ENCODE measurements at places on chromosomes 3 and 15. TPM values are rescaled to one million over a fixed set of nuclear protein-coding genes. Genes with fewer than 3 reads are reported as not detected.

GRCh38 chr15:35980719-35981118 lies 434.8 kb upstream of the DPH6 start:
- no peak overlapping the region for H3K27ac ChIP-seq
- H3K36me3 ChIP-seq: no peaks in the 10 kb centered on the region
- H3K4me1 ChIP-seq: no peaks in the 10 kb centered on the region
- no peaks in the 10 kb centered on the region for H3K27me3 ChIP-seq
- DNase-seq: no peak

GRCh38 chr3:176840641-176841286 lies 356.5 kb downstream of the TBL1XR1 start:
- no peaks in the 10 kb centered on the region for H3K36me3 ChIP-seq
- no peaks in the 10 kb centered on the region for H3K27me3 ChIP-seq
- H3K4me1 ChIP-seq: no peaks in the 10 kb centered on the region
- H3K27ac ChIP-seq: no peak overlapping the region
- no peak for DNase-seq
- no peak overlapping the region for H3K4me3 ChIP-seq

DNA sequence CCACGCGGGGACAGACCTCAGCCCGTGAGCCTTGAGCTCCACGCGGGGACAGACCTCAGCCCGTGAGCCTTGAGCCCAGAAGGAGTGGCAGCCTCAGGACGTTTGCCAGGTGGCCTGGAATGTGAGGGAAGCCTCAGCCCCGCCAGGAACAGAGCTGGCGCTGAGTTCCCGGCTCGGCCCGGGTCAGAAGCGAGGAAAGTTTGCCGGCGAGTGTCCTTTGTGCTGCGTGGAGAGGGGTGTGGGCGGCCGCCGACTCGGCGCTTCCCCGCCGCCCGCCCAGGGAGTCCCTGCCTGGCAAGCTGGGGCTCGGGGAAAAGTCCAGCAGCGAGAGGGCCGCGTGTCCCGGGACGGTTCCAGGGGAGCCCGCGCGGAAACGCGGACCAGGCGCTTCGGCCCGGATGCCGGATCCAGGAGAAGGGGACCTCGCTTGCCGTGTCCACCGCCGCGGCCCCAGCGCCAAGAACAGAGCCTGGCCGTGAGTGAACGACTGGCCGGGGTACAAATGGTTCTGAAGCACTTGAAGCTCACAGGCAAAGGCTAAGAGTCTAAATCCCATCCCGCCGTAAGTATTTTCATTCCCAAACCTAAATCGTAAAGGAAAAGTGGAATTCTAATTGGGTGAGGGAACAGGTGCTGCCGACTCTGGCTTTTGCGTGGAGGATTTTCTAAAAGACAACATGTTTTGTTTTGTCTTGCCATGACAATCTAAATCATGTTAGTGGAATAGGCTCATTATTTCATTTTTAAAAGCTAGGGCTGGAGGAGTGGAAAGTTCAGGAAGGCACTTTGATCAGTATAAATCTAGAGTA lies 1.7 kb downstream of the LRRN1 start:
- H3K27ac ChIP-seq: no peak overlapping the region
- peak; percentile 21 for DNase-seq
- H3K4me1 ChIP-seq: peaks cover 26% of the 10 kb centered on the region
- no peaks in the 10 kb centered on the region for H3K27me3 ChIP-seq
- peak overlapping the region; percentile 12 for H3K4me3 ChIP-seq
- no peaks in the 10 kb centered on the region for H3K36me3 ChIP-seq

- no peaks in the 10 kb centered on the region for H3K36me3 ChIP-seq
- no peak overlapping the region for H3K27ac ChIP-seq
- DNase-seq: no peak
- H3K27me3 ChIP-seq: no peaks in the 10 kb centered on the region
- no peaks in the 10 kb centered on the region for H3K4me1 ChIP-seq
Observed at GRCh38 chr15:49751751-49752150, 130.9 kb downstream of the DTWD1 start.

GRCh38 chr15:40028853-40029252 lies 10.1 kb downstream of the SRP14 start:
- no peak overlapping the region for H3K4me3 ChIP-seq
- H3K4me1 ChIP-seq: no peaks in the 10 kb centered on the region
- no peaks in the 10 kb centered on the region for H3K27me3 ChIP-seq
- H3K36me3 ChIP-seq: peaks cover 40% of the 10 kb centered on the region
- DNase-seq: no peak
- no peak overlapping the region for H3K27ac ChIP-seq

DNA sequence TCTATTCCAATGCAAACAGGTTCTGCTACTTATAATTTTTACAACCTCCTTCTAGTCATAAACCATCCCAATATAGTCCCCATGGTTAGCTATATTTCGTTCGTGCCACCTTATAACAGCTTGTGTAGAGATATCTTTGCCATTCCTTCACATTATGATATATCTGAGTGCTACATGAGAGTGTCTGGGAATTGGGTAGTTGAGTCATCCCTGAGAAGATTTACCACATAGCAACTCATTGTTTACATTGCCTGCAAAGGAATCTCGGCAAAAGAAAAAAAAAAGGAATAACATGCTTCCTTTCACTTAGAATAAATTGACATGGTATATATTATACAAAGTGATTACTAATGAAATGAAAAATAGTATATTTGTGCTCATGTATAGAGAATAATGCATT lies 86.0 kb upstream of the VGLL3 start:
- no peak overlapping the region for H3K27ac ChIP-seq
- no peaks in the 10 kb centered on the region for H3K4me1 ChIP-seq
- no peaks in the 10 kb centered on the region for H3K27me3 ChIP-seq
- no peak for DNase-seq
- no peak overlapping the region for H3K4me3 ChIP-seq

DNA sequence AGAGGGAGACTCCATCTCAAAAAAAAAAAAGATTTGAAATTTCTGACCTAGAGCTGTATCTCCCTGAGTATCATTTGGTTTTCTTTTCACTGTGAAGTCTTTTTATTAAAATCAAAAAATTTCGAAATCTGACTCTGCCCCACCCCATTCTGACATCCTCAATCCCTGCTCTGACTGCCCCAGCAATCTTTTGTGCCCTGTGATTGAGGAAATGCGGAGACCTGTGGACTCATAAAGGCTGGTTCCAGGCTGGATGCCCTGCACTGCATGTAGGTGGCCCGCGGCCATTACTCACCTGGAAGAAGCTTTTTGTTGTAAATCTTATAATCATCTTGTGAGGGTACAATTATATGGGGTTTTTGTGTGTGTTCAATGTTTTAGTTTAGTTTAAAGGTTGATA lies 147.3 kb upstream of the SEMA6D start:
- no peak overlapping the region for H3K27ac ChIP-seq
- no peaks in the 10 kb centered on the region for H3K27me3 ChIP-seq
- H3K36me3 ChIP-seq: no peaks in the 10 kb centered on the region
- no peaks in the 10 kb centered on the region for H3K4me1 ChIP-seq

GRCh38 chr15:38195191-38195901 lies 57.3 kb upstream of the SPRED1 start:
- no peak overlapping the region for H3K4me3 ChIP-seq
- no peaks in the 10 kb centered on the region for H3K4me1 ChIP-seq

The BNC1 gene
- total RNA-seq: not detected

The SPATA12 gene
- not detected for total RNA-seq

The GOLGA8F gene
- total RNA-seq: not detected

The ZNF660 gene
- 7.5 TPM for total RNA-seq

All from B cell (primary cell).